ENCODE measurements at places on chromosomes 6 and 20.

DNA sequence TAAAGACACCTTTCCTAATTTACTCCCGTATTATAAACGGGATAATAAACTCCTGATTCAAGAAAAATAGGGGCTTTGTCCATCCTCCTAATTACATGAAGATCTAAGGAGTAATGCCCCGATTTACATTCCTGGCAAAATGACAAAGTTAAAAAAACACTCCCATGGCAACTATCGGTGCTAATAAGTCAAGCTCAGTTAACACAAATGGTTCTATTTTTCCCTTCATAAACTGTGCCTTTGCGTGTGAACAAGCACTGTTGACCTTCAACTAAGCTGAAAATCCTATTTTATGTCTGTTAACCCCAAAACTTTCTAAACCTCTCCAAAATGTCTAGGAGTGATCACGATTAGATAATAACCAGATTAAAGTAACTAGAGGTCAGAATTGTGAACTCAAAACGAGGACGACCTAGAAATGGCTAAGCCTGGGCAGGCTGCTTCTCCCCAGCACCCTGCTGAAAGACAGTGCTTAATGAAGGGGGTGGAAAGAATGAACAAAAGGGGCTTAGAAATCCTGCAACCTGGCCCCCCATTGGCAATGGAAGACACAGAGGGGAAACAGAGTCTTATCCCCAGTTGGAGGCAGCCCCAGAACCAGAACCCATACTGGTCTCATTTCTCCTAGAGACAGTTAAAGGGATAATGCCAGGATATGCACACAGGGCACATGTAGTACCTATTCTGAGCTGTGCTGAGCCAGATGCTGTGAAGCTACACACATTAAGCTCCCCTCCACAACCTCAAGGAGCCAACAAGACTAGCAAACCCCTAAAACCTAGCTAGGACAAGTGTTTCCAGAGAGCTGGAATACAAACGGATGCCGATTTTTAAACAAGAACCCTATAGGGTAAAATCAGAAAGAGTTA lies 23.0 kb downstream of the SLC23A2 start:
- no peak for DNase-seq

DNA sequence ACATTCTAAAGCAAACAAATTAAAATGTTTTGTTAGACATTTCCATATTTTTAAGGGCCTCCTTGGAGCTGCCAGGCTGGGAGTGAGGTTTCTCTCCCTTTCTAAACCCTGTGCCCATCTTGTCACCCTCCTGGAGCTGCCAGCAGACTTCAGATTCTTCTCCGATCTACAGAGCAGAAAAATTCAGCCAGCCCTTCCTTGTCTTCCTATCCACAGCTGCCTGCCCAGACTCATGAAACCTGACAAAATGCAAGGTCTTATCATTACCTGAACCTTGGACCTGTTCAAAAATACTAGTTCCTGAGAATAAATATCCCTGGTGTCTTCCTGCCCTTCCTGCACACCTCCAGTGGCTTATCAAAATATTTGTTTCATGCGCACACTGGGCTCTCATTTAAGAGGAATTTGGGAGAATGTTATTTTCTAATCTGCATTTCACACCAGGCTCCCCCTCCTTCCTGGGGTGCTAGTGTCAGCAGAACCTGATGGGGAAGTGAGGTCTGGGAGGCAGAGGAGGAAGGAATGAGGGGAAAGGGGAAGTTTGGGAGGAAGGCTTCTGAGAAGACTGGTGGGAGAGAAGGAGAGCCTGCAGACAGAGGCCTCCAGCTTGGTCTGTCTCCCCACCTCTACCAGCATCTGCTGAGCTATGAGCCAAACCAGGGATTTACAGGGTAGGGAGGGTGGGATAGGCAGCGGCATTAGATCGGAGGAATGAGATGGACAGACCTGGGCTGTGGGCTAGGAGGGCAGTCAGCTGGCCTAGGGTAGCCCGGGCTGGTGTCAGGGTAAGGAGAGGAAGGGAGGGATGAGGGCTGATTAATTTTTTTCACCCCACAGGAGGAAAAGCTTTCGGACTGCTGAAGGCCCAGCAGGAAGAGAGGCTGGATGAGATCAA lies at the start of gene AIF1:
Gene AIF1, plus strand, starts transcription at position 551 of the 895 bp plus-strand sequence. Its CDS starts 96 bp downstream, at position 647.
- no peak for DNase-seq

DNA sequence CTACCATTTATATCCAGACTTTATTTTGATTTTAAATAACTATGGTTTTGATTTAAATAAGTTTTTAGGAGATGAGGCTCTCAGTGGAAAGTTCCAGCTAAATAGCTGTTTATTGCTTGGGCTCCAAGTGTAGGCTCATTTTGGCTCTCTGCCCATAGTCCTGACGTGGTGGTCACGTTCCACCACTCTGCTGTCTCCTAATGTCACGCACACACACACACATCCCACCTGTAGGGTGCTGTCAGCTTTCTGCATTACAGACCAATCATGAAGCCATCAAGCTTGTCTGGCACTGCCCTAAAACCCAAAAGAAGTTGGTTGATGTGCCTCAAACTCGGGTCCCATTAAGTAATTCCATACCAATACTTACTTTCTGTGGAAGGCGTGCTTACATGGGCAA lies 45.4 kb downstream of the PANK2 start:
- no peak for DNase-seq

- no peak for DNase-seq
These were observed 15.9 kb upstream of the FANCE start for GRCh38 chr6:35436071-35436857.

DNA sequence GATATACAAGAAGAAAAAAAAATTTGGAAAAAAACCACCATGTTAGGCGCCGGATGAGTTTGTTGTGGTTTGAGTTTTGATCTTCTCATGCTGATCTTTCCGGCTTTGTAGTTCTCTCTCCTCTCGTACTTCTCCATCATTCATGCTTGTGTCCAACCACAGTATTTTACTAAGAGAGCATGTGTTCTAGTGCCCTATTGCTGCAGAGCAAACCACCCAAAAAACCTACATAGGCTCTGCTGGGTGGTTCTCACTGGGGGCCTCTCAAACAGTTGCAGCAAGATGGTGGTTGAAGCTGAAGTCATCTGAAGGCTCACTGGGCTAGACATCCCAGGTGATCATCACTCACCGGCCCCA lies 404.2 kb downstream of the PLCB1 start:
- no peak for DNase-seq
